ENCODE measurements at places on chromosomes 3 and 15.

GRCh38 chr3:112650482-112650881 lies 9.5 kb upstream of the CCDC80 start:
- no peak for DNase-seq

- DNase-seq, result no peak
Observed at GRCh38 chr3:43043793-43044192, 62.1 kb downstream of the POMGNT2 start.

DNA sequence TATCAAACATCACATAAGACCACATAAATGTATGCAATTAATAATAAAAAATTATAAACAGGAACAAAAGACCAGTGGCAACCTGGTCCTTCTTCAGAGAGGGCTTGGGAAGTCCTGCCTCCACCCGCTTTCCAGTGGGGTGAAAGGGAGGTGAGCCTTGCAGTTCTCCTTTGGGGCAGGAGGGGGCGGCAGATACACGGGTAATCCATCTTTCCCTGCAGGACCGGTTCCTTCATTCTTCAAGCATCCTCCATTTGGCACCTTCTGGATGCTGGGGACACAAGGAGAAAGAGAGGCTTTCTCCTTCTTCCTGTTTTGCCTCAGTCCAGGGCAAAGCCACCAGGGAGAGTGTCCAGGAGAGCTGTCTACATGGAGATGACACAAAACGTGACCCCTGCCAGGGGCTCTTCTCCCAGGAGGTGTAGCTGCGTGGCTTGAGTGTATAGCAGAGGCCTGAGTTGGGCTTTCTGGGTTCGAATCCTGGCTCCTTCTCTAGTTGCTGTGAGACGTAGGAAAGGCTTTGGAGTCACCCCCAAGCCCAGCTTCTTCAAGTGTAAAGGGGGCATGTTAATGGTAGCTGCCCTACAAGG lies 23.2 kb downstream of the RPLP1 start:
- DNase-seq, result peak; percentile 42

- DNase-seq, result no peak
Observed at GRCh38 chr3:5022966-5023776, 43.9 kb downstream of the BHLHE40 start.

DNA sequence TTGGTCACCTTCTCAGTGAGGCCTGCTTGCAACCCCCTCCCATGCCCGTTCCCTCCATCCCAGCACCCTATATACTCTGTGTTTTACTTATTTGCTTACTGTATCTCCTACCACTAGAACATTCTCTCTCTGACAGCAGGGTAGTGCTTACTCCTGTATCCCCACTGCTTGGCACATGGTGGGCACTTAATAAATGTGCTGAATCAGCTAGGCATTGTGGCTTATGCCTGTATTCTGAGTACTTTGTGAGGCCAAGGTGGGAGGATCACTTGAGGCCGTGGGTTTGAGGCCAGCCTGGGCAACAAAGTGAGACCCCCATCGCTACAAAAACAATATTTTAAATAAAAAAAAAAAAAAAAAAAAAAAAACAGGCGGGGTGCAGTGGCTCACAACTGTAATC lies 7.6 kb upstream of the SHISA5 start:
- no peak for DNase-seq

- no peak for DNase-seq
Observed at GRCh38 chr3:55678546-55679216, 191.6 kb upstream of the WNT5A start.

- no peak for DNase-seq
Observed at GRCh38 chr3:133472889-133473288, 73.0 kb downstream of the BFSP2 start.

- no peak for DNase-seq
Observed at GRCh38 chr3:193190146-193190786, 50.8 kb upstream of the PLAAT1 start.

DNA sequence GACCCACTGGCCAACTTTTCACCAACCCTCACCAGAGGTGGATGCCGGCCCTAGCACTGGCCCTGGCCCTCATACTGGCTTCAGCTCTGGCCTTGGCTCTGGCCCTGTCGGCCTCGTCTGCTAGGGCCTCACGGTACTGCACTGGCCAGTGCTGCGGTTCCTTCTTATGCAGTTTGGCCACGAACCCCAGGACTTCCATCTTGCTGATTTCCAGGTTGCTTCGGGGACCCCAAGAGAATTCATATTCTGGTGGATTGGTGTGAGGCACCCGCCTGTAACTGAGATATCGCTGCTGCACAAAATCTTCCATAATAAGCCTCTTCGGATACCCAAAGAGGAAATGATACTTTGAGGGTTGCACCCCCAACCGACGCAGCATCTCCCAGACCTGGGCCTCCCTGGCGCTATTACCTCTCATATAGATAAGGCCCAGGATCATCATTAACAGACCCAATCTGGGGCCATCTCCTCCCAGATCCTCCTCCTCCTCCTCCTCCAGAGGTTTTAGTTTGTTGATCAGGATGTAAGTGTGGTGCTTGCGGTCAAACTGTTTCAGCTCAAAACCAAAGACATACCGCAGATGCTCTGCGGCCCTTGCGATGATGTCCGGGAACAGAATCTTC lies 883 bp downstream of the MAGEF1 start:
- DNase-seq, result no peak

DNA sequence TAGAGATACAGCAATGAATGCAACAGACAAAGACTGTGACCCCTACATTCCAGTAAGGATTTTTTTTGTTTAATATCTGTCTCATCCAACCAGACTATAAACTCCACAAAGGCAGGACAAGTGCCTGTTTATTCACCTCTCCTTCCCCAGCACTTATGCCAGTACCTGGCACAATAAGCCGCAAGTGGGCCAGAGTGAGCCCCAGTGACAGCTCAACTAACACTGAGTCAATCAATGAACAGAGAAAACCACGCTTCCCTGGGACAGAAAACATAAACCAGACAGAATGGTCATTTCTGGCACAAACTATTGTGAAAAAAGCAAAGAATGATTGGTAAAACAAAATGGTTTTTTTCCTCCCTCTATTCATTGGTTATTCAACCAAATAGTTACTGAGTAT lies 52.2 kb downstream of the RYK start:
- DNase-seq, result no peak

DNA sequence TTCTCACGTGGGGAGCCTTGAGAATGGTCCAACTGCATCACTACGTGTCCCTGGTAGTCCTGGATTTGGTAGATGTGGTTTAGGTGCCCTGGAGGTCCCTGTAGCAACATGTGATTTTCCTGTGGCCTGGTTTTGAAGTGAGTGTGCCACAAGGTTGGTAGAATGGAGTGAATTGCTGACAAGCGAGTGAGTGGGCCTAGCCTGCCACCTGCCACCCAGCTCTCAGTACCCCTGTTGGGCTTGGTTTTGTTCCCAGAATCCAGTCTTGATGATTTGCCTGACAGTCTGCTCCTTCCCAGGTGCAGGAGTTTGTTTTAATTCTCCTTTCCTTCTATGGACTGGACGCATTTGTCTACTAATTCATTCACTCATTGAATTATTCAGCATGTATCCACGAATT lies 19.4 kb downstream of the RPLP1 start:
- DNase-seq, result no peak

DNA sequence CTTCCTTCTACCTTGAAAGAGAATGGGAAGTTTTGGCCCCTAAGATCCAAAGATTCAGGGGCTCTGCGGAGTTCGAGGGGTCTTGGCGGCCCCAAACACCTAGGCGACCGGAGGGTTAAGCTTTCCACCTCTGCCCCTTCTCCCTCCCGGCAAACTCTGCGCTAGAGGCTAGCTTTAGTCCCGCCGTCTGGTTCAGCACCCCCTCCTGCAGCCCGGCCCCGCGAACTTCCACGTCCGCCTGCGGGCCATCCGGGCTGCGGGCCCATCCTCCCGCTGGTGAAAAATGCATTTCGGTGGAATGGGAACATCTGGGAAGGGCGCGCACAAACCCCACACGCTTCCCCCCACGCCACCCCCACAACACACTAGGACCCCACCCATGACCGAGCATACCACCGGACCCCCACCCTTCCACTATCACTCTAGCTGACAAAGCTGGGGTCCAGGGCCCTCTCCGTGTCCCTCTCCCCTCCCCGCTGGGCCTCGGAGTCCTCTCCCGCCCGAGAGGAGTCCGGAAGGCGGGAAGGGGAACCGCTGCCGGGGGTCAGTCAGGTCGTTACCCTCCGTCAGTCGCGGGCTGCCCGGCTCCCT lies 1.0 kb downstream of the SHOX2 start:
- no peak for DNase-seq

DNA sequence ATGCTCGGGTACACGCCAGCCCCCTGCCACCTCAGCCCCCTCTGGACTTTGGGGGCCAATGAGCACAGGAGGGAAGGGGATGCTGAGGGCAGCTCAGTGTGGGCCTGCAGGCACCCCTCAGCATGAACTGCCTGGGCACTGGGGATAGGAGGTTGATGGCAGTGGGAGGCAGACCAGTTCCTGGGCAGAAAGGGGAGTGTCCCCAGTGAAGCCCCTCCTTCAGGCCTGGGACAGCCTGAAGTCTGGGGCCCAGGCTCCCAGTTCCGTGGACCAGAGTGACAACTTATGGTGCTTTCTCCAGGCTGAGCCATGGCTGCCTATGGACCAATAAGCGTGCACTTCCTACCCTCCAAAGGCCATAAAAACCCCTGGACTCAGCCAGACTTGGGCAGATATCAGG lies 63.3 kb upstream of the IMPG2 start:
- DNase-seq, result no peak

GRCh38 chr3:59436164-59436958 lies 386.5 kb upstream of the CFAP20DC start:
- DNase-seq, result no peak

GRCh38 chr3:52281981-52282801 lies 3.7 kb upstream of the WDR82 start:
- DNase-seq, result no peak

DNA sequence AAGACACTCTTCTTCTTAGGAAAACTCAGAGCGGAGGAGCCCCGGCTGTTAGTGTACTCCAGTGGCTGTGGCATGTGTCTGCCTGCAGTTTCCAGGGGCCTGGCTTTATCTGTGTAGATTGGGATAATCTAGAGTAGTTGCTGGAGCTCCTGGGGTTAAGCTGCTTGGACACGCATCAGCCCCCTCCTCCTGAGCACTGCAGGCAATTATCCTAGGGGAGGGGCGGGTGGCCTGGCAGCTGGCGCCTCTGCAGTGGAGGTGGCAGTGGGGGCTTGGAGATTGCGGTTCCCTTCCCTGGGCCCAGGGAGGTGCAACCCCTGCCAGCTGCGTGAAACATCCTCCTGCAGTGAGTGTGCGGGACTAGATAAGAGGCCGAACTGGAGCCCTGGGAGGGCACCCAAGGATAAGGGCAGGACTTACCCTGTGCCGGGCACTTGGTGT lies 68.2 kb downstream of the EFCAB12 start:
- no peak for DNase-seq

DNA sequence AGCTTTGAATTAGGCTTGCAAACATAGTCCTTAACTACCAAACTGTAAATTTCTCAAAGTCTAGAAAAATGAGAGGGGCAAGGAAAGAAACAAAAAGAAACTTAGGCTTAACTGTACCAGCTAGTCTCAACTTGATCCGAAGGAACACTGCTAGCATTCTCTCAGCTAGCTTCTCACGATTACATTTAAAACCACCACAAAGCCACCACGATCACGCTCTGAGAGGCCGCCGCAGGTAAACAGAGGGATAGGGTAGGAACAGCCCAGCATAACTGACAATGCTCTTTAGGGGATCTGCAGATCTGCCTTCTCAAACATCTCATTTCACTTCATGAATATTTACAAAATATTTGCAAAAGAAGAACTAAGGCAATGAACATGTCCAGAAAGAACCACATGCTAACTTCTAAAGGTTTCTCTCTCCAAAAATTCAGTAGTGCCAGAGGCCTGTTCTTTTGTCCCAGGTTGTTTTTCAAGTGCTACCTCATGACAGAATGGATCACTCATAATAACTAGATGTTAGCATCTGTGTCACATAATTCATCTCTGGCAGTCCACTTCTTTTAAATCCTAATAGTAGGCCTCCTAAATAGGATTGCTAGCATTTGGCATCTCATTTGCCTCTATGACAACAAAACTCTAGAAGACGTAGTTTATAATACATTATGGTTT lies 18.9 kb downstream of the VGLL4 start:
- DNase-seq, result no peak

- no peak for DNase-seq
Observed at GRCh38 chr15:90646662-90647305, 70.4 kb upstream of the BLM start.

Measured in NCI-H1930 (cell line).